Activated T-cell treated with anti-CD3 and anti-CD28 coated beads, Interleukin-2, amount 50 U/mL, for 24 hours (primary cell): ENCODE measurements at places on chromosomes 2 and 18.
A peak's percentile ranks its signal among the peaks of the same experiment; 100 is the strongest.

DNA sequence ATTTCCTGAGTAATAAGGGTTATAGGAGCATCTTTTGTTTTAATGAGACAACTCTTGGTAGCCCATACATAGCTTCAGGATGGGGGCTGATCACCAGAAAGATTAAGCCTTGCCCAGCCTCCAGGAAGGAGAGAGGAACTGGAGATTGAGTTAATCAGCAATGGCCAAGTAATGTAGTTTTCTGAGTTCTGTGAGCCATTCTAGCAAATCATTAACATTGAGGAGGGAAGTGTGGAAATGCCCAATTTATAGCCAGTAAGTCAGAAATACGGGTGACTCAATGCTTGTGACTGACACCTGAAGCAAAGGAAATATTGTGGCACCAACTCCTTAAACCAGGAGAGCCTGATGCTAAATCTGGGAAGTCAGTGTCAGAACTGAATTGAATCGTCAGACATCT lies 205.1 kb upstream of the SRD5A2 start:
- no peak overlapping the region for H3K4me3 ChIP-seq
- H3K36me3 ChIP-seq, result no peaks in the 10 kb centered on the region
- H3K4me1 ChIP-seq, result no peaks in the 10 kb centered on the region
- H3K27me3 ChIP-seq, result peaks cover 14% of the 10 kb centered on the region

- no peaks in the 10 kb centered on the region for H3K27me3 ChIP-seq
- no peak for DNase-seq
- H3K36me3 ChIP-seq, result peaks cover 17% of the 10 kb centered on the region
- no peak overlapping the region for H3K27ac ChIP-seq
- H3K4me1 ChIP-seq, result peaks cover 11% of the 10 kb centered on the region
Measured at GRCh38 chr2:135799738-135800137, 37.2 kb downstream of the LCT start.

- no peak overlapping the region for H3K4me3 ChIP-seq
- no peaks in the 10 kb centered on the region for H3K4me1 ChIP-seq
- no peaks in the 10 kb centered on the region for H3K36me3 ChIP-seq
- DNase-seq, result no peak
- H3K27ac ChIP-seq, result no peak overlapping the region
Measured at GRCh38 chr2:53475321-53475720, 292.3 kb upstream of the CHAC2 start.

DNA sequence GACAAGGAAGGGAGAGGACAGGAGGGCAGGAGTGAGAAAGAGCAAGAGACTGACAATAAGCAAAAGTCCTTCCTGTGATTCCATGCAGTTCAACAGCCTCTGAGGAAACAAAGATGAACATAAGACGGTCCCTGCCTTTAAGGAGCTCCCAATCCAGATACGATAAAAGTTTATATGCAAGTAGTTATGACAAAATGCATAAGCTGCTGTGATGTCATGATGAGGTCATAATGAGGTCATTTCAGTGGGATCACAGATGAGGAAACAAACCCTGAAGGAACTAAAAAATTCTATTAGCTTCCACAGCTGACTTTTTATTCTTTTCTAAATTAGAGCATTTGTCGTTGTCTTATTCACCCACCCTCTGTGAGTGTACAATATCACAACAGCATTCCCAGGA lies 458.5 kb upstream of the ACVR2A start:
- peaks cover 3% of the 10 kb centered on the region for H3K27me3 ChIP-seq
- H3K27ac ChIP-seq, result no peak overlapping the region
- DNase-seq, result no peak
- peaks cover 4% of the 10 kb centered on the region for H3K4me1 ChIP-seq
- no peak overlapping the region for H3K4me3 ChIP-seq

DNA sequence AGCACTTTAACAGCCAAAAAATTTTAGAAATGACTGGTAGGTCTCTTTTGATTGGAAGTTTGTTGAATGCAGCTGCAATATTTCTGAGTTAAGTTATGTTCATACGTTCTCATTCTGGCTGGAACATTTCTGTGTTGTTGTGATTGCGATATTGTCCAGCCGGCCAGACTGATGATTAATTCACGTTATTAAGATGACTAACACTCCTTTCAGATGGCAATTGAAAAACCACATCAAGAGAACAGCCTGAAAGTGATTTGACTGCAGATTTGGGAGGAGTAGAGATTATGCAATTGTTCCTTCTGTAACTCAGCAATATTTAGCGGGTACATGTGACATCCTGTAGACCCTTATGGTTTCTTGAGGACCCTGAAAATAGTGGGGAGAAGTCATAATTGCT lies 133.7 kb downstream of the FBXO15 start:
- H3K27ac ChIP-seq, result no peak overlapping the region
- peaks cover 17% of the 10 kb centered on the region for H3K27me3 ChIP-seq
- no peak for DNase-seq
- H3K4me1 ChIP-seq, result no peaks in the 10 kb centered on the region
- no peaks in the 10 kb centered on the region for H3K36me3 ChIP-seq

- no peak overlapping the region for H3K27ac ChIP-seq
- DNase-seq, result no peak
- no peaks in the 10 kb centered on the region for H3K36me3 ChIP-seq
- H3K27me3 ChIP-seq, result no peaks in the 10 kb centered on the region
- no peak overlapping the region for H3K4me3 ChIP-seq
Measured at GRCh38 chr18:44979748-44980147, 299.1 kb downstream of the SETBP1 start.

DNA sequence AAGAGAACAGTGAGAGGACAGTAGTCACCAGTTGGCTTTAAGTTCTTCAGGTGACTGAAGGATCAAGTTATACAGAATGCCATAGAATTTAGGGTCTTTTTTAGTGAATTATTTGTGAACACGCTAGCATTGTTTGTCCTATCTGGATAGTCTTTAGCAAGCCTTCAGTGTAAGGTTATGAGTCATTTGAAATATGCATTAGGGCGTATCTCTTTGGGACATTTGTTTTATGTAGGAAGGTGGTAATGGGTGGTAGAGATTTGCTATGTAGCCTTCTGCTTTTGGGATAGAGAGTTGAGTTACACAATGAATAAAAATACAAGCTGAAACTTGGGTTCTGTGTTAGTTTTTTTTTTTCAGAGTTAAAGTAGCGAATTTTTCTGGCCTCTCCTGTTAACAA lies 13.0 kb downstream of the ACTR2 start:
- H3K27ac ChIP-seq, result peak overlapping the region; percentile 6
- peaks cover 45% of the 10 kb centered on the region for H3K4me1 ChIP-seq
- no peak overlapping the region for H3K4me3 ChIP-seq
- DNase-seq, result no peak

GRCh38 chr2:112685271-112685884 lies 35.4 kb upstream of the NT5DC4 start:
- no peaks in the 10 kb centered on the region for H3K36me3 ChIP-seq
- H3K4me1 ChIP-seq, result peaks cover 6% of the 10 kb centered on the region
- DNase-seq, result no peak
- no peaks in the 10 kb centered on the region for H3K27me3 ChIP-seq
- no peak overlapping the region for H3K4me3 ChIP-seq
- H3K27ac ChIP-seq, result no peak overlapping the region

- H3K4me1 ChIP-seq, result no peaks in the 10 kb centered on the region
- H3K27ac ChIP-seq, result no peak overlapping the region
- no peaks in the 10 kb centered on the region for H3K36me3 ChIP-seq
- no peak overlapping the region for H3K4me3 ChIP-seq
Measured at GRCh38 chr18:65423776-65424175, 327.0 kb upstream of the CDH7 start.

DNA sequence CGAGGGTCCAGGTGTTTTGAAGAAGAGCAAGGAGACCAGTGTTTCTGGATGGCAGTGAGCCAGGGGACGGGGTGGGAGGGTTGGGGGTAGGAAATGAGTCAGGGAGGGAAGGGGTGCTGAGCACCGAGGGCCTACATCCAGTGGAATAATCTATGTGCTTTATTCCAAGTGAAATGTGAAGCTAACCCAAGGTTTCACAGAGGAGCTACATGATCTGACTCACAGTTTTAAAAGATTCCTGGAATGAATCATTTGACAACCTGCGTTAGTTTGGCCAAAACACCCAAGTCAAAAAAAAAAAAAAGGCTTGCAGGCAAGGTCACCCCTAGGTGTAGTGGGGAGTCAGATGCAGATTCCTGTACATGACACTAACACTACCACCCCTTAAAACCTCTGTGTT lies 419.7 kb upstream of the MEX3C start:
- no peak overlapping the region for H3K4me3 ChIP-seq
- no peaks in the 10 kb centered on the region for H3K36me3 ChIP-seq
- H3K4me1 ChIP-seq, result no peaks in the 10 kb centered on the region
- no peak overlapping the region for H3K27ac ChIP-seq

- no peaks in the 10 kb centered on the region for H3K27me3 ChIP-seq
- peak overlapping the region; percentile 20 for H3K27ac ChIP-seq
- no peaks in the 10 kb centered on the region for H3K36me3 ChIP-seq
- H3K4me1 ChIP-seq, result peaks cover 20% of the 10 kb centered on the region
- no peak for DNase-seq
- H3K4me3 ChIP-seq, result no peak overlapping the region
Measured at GRCh38 chr18:49072524-49072934, 121.8 kb upstream of the SMAD7 start.

- H3K4me3 ChIP-seq, result no peak overlapping the region
- no peaks in the 10 kb centered on the region for H3K36me3 ChIP-seq
- peaks cover under 1% of the 10 kb centered on the region for H3K27me3 ChIP-seq
- no peak for DNase-seq
- no peak overlapping the region for H3K27ac ChIP-seq
Measured at GRCh38 chr2:177771191-177771590, 301.4 kb downstream of the PDE11A start.

DNA sequence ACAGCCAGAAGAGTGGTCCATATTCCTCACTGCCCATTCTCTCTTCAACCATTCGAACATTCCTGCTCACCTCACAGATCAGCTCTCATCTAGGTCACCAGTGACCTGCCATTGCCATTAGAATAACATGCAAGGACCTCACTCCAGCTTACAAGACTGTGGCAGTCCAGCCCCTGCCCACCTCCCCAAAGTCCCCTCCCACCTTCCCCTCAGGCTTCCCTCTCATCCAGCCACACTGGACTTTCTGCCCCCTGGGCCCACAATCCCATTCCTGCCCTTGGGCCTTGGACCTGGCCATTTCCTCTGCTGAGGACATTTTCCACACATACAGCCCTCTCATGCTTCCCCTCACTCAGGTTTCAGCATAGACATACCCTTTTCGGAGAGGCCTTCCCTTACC lies 5.2 kb upstream of the TMEM177 start:
- H3K4me1 ChIP-seq, result peaks cover 6% of the 10 kb centered on the region
- no peaks in the 10 kb centered on the region for H3K36me3 ChIP-seq
- H3K27me3 ChIP-seq, result no peaks in the 10 kb centered on the region
- no peak overlapping the region for H3K27ac ChIP-seq

DNA sequence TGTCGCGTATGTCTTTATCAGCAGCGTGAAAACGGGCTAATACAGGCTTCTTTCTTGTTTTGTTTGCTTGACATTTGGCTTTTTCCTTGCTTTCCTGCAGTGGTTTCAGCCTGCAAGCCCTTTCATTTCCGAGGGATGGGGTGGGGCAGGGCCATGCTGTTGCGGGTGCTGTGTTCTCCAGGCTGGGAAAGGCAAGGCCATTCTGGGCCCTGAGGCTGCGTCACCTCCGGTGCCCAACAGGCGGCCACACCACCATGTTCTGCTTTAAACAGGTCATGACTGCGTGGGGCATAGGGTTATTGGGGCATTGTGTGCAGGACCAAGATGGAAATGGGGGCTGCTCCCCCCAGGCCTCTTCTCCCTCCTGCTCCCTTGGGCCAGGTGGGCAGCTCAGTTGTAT lies 38.6 kb upstream of the PLB1 start:
- H3K4me1 ChIP-seq, result peaks cover 5% of the 10 kb centered on the region
- no peak overlapping the region for H3K27ac ChIP-seq
- no peak for DNase-seq

- H3K36me3 ChIP-seq, result no peaks in the 10 kb centered on the region
- H3K4me1 ChIP-seq, result no peaks in the 10 kb centered on the region
- no peak overlapping the region for H3K4me3 ChIP-seq
- H3K27me3 ChIP-seq, result no peaks in the 10 kb centered on the region
- no peak for DNase-seq
Measured at GRCh38 chr2:31337197-31337596, 77.3 kb downstream of the XDH start.

- peaks cover 8% of the 10 kb centered on the region for H3K4me1 ChIP-seq
- no peak for DNase-seq
- no peaks in the 10 kb centered on the region for H3K36me3 ChIP-seq
- no peaks in the 10 kb centered on the region for H3K27me3 ChIP-seq
- H3K4me3 ChIP-seq, result no peak overlapping the region
Measured at GRCh38 chr2:242013771-242014170, 144.2 kb downstream of the RTP5 start.

DNA sequence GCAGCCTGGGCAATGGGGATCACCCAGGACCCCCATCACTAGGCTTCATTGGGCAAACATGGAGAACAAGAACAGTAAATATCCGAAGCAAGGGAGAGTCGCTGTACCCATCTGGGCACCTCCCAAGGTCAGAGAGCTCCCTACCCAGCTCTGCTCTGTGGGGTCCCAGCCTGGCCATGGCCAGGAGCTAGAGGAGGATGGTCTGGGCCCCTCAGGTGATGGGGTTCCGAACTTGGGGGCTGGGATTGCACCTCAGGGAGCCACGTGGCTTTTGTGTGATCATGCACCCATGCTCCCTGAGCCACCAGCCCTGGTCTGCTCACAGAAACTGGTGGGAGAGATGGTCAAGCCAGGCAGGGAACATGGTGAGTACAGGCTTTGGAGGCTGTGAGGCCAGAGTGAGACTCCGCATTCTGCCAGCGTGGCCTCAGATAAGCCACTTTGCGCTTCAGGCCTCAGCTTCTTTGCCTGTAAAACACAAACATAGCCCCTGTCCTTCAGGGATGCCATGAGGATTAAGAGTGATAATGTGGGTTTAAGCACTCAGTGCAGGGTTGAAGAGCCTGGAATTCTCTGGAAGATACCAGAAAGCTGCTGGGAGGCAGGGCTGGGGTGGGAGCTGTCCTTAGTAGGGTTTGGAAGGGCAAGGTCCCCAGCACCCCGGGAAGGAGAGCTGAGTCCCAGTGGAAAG lies 3.0 kb upstream of the NMUR1 start:
- DNase-seq, result no peak
- H3K4me1 ChIP-seq, result peaks cover 10% of the 10 kb centered on the region
- no peaks in the 10 kb centered on the region for H3K36me3 ChIP-seq
- no peak overlapping the region for H3K4me3 ChIP-seq
- H3K27me3 ChIP-seq, result peaks cover 21% of the 10 kb centered on the region

DNA sequence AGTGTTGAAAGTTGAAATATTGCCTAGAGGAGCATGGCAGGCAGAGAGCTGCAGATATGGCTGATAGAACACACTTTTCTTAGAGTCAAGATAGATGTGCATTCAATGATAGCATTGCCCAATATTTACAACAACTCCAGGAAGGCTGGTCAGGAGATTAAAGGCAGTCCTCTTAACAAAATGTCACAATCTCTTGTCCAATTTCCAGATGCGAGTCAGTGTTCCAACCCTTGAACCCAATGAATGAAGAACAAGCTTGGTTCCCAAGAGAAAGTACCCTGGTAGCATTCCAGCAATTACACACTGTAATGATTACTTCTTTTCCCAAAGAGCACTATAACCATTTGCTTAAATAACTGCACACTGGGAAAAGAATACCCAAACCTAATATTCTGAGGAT lies 839.4 kb upstream of the VRK2 start:
- no peaks in the 10 kb centered on the region for H3K27me3 ChIP-seq
- H3K4me1 ChIP-seq, result no peaks in the 10 kb centered on the region
- no peak overlapping the region for H3K27ac ChIP-seq
- H3K36me3 ChIP-seq, result no peaks in the 10 kb centered on the region
